Nephron progenitor cell (in vitro differentiated cells): ENCODE measurements at places on chromosomes 13 and 19.

DNA sequence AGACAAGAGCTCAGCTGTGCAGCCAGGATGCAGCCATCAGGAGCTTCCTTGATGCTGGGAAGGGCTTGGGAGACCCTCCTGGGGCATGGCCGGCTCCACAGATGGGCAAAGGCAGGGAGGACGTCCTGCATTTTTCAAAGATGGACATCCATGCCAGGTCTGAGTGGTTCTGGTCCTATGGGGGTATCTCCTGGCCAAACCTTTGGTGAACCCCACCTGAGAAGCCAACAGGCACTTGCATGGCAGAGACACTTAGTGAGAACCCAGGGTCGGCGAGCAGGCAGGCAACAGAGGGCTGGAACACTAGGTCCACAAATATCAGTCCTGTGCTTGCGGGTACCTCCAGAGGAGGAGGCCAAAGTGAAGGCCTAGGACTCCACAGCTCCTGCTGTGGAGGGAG lies 70.0 kb downstream of the KCTD15 start:
- no peak for DNase-seq

DNA sequence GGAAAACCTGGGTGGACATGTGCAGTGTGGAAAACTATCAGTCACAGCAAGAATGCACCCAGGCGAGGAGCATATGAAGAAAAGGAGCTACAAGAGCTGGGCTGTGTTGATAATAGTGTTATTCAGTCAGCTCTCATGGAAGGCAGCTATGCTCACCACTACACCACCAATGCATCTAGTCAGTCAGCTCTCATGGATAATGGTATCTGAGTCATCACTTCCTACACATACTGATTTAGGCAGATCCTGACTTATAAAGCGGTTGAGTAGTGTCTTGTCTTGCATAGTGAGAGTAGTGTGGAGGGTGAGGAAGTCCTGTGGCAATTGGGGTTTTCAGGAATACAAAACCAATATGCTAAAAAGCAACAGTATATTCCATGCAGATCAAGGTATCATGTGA lies 9.1 kb upstream of the ZNF160 start:
- DNase-seq: no peak

DNA sequence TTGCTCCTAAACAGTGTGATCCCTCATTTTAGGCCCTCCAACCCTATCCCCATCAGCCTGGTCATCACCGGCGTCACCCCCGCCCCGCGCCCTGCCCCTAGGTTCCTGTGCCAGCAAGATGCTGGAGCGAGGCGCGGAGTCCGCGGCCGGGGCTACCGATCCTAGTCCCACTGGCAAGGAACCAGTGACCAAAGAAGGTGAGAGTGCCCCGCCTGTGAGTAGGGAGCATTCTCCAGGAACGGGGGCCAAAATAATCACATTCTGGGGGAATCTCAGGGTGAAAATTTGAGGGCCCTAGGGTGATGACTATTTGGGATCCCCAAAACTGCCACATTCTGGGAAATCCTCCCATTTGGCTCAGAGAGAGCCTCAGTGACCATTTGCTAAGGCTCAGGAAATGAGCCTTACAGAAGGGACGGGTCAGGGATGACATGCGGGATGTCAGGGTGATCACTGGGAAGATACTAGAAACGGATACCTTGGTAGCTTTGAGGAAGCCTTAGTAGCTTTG lies 1.4 kb downstream of the ZNF575 start:
- no peak for DNase-seq

GRCh38 chr13:38902551-38902950 lies 88.1 kb downstream of the STOML3 start:
- DNase-seq: no peak

GRCh38 chr19:4737955-4738600 lies 14.4 kb upstream of the DPP9 start:
- DNase-seq: no peak

DNA sequence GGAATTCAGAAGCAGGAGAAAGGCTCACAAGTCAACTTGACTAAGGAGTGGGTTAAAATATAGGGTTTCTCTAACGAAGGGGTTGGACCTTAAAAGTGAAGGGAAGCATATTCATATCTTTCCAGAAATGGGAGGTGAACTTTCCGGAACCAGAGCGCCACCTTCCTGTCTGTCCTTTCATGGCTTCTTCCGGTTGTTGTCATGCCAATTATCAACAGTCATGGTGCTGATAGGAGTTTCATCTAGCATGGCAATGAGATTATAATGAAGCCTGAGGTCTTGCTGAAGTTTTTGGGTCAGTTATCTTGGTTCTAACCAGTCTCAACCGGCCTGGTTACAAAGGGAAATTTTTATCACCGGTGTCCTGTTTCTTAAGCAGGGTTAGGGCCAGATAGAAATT lies 162.9 kb upstream of the NBEA start:
- no peak for DNase-seq

DNA sequence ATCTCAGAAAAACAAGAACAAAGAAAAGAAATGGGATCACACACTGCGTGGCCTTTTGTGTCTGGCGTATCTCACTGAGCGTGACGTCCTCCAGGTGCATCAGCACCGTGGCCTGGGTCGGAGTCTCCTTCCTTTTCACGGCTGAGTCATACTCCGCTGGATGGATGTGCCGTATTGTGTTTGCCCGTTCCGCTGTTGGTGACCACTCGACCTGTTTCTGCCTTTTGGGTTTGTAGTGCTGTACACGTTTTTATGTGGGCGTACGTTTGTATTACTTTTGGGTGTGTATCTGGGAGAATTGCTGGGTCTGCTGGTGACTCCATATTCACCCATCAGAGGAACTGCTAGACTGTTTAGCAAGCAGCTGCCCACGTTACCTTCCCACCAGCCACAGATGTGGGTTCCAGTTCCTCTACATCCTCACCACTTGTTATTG lies 11.4 kb downstream of the ARID3A start:
- DNase-seq: no peak

- no peak for DNase-seq
Measured at GRCh38 chr19:30861919-30862318, 487.3 kb downstream of the TSHZ3 start.

GRCh38 chr13:94236872-94237271 lies 242.6 kb downstream of the DCT start:
- no peak for DNase-seq

DNA sequence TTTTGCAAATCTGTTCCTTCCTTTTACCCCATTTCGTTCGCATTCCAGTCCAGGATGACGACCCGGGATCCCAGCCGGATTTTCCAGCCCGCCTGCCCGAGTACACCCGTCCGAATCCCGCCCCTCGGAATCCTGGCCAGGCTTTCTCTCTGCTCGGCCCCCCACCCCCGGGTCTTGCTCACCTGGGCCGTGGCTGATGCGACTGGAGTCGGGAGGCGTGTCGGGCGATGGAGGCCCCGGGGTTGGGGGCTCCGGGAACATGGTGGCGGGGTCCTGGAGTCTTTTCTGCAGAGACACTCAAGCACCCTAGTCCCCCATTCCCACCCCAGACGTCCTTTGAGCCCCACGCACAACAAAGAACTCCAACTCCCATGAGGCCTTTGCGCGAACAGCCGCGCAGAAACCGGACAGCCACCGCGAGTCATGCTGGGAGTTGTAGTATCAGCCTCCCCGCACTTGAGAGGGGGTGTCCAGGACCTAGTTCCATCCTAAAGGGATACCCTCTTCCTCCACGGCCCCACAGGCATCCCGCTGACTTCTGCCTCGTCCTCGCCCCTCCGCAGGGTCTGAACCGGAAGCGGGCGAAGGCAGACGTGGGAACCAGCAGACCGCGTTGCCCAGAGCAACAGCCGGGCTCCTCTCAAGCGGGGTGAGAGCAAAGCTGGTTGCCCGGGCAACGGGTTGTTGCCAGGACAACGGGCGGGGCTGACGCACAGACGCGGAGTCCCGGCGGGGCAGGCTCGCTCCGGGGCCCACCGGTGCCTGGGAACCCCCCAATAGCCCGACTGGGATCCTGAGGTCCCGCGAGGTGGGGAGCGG lies 1.1 kb downstream of the SYT5 start:
- DNase-seq: peak; percentile 92

DNA sequence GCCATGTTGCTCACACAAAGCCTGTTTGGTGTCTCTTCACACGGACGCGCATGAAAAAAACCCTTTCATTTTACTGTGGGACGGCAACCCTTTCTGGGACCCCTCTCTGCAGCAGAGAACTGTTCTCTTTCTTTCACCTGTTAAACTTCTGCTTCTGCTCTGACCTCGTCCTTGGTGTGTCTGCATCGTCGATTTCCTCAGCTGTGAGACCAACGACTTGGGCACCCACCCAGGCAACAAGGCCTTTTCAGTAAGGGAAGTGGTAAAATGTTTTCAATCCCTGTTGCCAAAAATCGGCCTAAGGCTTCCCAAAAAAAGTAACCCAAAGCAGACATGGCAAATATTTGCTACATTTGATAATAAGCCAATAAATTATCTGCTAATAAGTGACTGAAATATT lies 515.3 kb downstream of the IRS2 start:
- no peak for DNase-seq

DNA sequence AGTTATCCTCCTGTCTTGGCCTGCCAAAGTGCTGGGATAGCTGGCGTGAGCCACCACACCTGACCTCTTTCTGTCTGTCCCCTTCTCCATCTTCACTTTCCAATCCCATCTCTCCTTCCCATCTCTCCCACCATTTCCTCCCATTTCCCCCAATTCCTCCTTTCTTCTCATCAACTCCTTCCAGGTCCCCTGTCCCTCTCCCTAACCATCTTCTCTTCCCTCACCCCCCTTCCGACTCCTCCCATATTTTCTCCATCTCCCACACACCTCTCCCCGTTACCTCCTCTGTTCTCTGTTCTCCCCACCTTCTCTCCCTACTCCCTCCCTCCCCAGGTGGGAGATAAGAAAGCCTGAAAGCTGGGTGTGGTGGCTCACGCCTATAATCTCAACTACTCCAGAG lies 40.6 kb downstream of the KEAP1 start:
- DNase-seq: no peak

GRCh38 chr13:111066544-111066943 lies 48.6 kb upstream of the ARHGEF7 start:
- no peak for DNase-seq

DNA sequence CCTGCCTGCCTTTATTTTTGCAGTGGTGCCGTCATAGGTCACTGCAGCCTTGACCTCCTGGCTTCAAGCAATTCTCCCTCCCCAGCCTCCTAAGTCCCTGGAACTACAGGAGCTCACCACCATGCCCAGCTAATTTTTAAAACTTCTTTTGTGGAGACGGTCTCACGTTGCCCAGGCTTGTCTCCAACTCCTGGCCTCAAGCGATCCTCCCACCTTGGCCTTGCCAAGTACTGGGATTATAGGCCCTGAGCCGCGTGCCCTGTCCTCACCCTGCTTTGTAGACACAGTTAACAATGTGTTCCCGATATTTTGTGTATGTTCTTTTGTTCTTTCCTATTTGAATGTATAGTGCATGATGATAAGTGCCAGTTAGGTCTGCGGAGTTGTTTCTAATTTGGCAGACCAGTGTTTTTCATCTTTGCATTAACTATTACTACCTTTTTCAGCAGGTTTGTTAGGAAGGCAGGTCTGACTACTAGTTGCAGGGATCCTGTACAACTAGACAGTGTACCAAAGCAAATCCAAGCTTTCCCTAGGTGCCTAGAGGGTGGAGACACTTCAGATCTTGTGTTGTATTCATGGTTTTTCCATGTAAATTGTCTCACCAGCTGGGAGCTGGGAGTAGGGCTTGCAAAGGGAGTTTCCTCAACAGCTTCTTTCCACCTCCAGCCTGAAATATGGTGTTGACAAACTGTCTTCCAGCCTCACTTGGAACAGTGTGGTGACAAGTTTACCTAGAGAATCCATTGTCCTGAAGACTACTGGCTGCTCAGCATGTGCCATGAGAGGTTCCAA lies 9.5 kb upstream of the WTIP start:
- no peak for DNase-seq

- DNase-seq: no peak
Measured at GRCh38 chr13:32407854-32408253, 20.1 kb downstream of the N4BP2L1 start.

DNA sequence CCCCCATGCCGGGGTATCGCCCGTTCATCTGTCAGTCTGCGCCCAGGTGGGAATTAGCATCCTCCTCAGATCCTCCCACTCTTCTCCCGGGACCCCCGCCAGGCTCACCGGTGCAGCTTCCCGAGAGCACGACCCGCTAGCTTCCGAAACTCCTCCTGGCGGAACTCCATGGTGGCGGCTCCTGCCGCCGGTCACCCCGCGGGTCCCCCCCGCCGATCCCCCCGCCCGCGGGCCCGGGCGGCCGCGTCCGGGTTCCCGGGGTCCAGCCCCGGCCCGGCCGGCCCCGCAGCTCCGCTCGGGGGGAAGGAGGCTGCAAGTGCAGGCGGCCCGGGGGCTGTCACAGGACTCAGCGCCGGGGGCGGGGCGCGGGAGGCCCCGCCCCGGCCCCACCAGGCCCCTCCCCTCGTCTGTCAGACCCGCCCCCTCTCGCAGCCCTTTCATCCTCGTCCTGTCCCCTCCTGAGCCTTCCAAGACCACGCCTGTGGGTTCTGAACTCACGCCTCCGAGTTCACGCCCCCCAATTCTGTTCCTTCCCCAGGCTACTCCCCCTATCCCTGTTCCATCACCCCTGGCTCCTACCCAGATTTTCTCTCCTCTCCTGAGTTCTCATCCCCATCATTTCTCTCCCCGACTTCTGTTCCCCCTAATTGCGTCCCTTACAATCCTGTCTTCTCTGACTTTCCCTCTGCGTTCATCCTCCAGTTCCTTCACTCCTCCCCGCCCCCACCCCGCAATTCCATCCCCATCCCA lies at the start of gene SLC17A7:
TSS of gene SLC17A7 (minus strand) at position 318 of the 750 bp plus-strand sequence. CDS start at position 170, 148 bp downstream.
- DNase-seq: peak; percentile 77

GRCh38 chr13:32940601-32941000 lies 75.6 kb upstream of the KL start:
- DNase-seq: no peak

DNA sequence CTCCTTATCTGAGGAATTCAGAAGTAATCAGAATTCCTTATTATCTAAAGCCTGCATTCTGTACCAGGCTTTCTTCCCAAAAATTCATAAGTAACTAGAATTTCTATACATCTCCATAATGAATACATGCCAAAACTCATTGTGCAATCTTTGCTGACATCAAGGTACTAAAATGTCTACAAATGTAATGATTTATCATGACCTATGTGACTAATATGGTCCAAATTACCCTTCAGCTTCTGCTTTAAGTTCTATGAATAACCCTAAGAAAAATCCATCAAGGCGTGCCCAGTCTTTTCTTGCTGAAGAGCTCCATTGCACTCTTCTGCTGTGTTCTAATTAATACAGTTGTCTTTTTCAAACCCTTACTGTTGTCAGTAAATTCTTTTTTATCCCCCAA lies 58.5 kb upstream of the SLITRK1 start:
- no peak for DNase-seq
